ENCODE measurements at places on chromosomes 12 and 14.

GRCh38 chr14:38623661-38624060, 367.8 kb upstream of the CLEC14A start:
- no peak for DNase-seq

- no peak for DNase-seq
Measured at GRCh38 chr12:51386351-51386750, 4.9 kb downstream of the GALNT6 start.

DNA sequence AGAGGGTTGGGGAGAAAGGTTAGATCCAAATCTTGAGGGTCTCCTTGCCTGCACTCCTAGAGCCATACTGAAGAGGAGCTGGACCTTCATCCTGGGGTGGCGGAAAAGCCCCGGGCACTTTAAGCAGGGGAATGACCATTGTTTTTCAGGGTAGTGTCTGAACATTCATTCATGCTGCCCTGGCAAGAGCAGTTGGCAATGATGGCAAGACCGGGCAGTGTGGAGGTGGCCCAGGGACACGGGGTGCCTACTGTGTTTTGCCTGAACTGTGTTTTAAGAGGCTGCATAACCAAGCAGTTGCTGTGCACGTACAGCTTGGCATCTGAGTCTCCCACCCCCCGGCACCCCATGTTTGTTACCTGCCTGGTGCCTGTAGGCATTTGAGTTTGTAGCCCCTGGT, 14.7 kb downstream of the TPCN1 start:
- no peak for DNase-seq

DNA sequence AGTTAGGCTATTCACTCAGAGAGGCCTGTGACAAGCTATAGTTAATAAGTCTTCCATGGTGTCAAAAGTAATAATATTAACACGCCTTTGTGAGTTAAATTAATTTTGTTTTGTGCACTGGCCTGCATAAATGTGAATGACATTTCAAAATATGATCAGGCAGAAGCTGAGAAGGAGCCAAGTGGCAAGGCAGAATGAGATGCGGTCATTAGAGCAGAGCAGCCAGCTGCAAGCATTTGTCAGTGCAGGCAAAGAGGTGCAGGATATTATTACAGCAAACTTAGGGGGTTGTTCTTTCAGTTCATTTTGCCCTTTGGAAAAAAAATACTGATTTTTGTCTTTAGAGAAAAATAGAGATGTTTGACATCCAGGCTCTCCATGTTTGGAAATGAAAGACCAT, 364.5 kb downstream of the PAWR start:
- peak; percentile 65 for DNase-seq

GRCh38 chr14:87799400-87799799, 193.6 kb downstream of the GALC start:
- no peak for DNase-seq

GRCh38 chr14:26486922-26487321, 110.9 kb downstream of the NOVA1 start:
- DNase-seq, result no peak

GRCh38 chr12:5520037-5520436, 88.1 kb downstream of the NTF3 start:
- DNase-seq, result no peak

GRCh38 chr12:96986883-96987523, 79.9 kb downstream of the NEDD1 start:
- DNase-seq, result peak; percentile 20

DNA sequence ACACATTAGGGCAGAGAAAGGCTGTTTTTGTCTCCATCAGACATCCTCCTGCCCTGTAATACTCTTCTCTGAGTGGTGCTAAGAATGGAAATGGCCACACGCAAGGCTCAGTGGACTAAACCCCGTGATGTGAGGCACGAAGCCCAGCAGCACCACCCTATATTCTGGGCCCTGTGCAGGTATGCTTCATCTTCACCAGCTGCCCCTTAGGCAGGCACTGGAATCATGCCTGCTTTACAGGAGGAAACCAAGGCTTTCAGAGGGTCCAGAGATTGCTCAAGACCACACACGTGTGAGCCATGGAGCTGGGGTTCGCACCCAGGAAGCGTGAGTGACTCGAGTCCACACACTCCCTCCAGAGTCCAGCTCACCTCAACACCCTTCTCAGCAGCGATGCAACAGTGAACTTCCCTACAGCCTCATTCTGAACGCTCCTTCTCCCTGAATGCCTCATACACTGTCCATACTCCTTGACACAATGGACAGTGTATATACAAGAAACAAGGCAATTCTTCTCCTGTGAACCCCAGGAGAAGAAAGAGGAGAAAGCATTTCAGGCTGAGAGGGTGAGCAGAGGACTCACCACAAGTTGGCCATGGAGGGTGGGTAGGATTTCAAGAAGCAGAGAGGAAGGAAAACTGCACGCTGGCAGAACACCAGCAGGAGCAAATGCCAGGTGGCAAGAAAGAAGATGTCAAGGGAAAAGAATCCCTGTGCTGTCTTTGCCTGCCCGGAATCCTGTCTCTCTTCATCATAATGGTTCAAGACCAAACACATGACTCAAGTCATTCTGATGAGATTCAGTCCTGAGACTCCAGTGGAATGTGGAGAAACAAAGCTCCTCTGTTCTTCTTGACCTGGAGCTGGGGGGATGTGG, 39.1 kb downstream of the NT5DC3 start:
- no peak for DNase-seq

DNA sequence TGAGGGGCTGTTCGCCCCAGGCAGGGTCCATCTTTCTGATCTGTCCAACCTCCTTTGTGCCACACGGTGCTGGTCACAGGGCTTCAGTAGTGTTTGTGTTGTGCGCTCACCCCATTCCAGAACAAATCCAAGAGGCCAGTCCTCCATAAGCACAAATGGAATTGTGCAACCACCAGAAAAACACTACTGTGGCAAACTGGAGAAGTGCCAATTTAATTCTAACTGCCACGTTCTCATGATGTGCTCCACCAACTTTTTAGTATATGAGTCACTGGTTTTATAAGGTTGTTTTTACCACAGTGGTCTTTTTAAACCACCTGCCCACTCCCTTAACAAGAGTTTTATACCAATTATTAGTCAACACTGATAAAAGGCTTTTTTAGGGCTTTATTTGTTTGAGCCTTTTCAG, 380.2 kb downstream of the NAV3 start:
- peak; percentile 63 for DNase-seq

- no peak for DNase-seq
Measured at GRCh38 chr12:43841253-43841652, 5.4 kb downstream of the TMEM117 start.

GRCh38 chr14:51424561-51425251, 184.7 kb downstream of the TMX1 start:
- DNase-seq, result no peak

DNA sequence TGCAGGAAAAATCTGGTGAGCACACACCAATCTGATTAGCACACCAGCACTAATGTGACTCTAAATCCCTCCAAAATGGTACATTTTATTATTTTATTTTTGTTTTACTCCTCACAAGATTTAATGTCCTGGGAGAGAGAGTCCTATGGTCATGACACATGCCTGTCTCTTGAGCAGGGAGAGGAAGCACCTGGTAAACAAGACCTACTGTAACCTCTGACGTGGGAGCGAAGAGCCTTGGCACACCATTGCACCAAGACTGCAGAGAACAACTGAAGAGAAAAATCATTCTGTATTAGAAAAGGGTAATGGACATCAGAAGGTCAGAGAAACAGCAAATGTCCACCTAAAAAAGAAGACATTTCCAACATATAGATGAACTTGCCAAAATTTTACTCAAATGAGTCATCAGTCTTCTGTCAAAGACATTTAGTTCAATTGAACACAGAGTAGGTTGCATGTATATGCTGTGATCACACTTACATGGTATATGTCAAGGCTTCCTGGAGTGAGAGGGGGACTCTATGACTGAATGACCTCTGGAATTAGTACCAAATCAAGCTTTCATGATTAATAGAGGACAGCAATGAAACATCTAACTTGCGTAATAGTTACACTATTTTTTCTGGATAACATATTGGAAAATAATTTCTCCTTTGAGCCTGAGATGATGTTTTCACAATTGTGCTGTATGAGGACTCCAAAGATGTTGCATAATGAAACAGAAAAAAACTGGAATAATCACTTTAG, 186.9 kb upstream of the FLRT2 start:
- no peak for DNase-seq

GRCh38 chr14:64450255-64450654, 15.0 kb upstream of the AKAP5 start:
- no peak for DNase-seq

DNA sequence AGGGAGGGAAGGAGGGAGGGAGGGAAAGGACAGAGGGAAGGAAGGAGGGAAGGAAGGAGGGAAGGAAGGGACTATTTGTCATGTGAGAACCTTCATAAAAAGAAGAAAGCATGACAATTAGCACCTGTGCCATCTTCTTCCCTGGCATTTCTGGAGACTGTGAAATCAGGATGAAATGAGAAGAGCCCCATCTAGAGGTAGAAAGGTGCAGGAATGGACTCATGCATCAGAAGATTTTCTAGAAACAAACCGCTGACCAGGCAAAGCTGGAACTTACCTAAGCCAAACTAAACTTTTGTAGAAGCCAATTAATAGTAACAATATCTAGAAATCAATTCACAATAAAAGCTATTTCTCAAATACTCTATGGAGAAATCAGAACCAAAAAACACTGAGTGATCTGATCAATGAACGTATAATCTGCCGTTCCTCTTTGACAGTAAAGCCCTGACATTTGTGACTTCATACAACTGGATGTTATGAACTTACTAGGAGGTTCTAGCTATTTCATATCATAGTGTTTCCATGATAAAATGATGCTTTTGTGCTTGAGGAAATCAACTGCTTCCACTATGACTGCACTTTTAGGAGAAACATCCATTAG, 24.4 kb upstream of the CRACR2A start:
- no peak for DNase-seq

GRCh38 chr14:91320266-91320665, 75.8 kb upstream of the GPR68 start:
- DNase-seq, result no peak

- no peak for DNase-seq
Measured at GRCh38 chr12:10386857-10387256, 3.0 kb downstream of the KLRK1 start.

DNA sequence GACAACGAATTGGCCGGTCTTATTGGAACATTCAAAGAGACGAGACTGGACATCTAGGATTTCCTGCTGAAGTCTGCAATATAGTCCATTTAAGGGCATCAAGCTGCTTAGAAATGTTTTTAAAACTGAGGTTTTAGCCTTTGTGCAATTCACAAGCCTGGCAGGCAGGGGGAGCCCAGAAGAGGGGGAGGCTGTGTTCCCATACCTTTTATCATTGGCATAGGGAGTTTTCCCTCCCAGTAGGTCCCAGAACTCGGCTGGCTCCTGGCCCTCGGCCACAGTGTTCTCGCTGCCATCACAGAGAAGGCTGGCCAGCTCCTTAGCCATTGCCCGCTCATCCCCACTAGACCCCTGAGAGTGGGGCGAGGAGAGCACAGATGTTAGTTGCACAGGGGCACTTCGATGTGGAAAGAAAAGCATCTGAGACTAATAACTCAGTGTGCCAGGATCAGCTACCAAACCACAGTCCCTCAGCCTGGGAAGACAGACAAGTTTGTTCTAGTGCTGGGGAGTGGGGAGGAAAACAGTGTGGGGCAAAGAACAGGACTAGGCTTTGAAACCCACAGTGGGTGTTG, 15.1 kb downstream of the AVIL start:
- peak; percentile 63 for DNase-seq
